Airway epithelial cell (primary cell): ENCODE measurements at places on chromosomes 5 and 9. TPM values are rescaled to one million over a fixed set of nuclear protein-coding genes. Genes with fewer than 3 reads are reported as not detected.

The CCL27 gene
- total RNA-seq, result 0.28 TPM in 1 of 2 replicates, not detected in the other

The F2R gene
- total RNA-seq, result 11.0 and 23.8 TPM in 2 replicates

The TLR4 gene
- total RNA-seq, result 0.05 TPM in 1 of 2 replicates, not detected in the other

The IRX2 gene
- 46.8 and 56.3 TPM in 2 replicates for total RNA-seq

The BTNL8 gene
- not detected in 2 replicates for total RNA-seq

The TRIM36 gene
- total RNA-seq, result 0.23 and 0.42 TPM in 2 replicates

The PCDHB3 gene
- total RNA-seq, result 0.05 TPM in 1 of 2 replicates, not detected in the other

The OGN gene
- total RNA-seq, result not detected in 2 replicates

The CENPK gene
- total RNA-seq, result 13.9 and 15.2 TPM in 2 replicates

The PCDHB11 gene
- total RNA-seq, result 0.09 TPM in 1 of 2 replicates, not detected in the other

The HAVCR2 gene
- not detected in 2 replicates for total RNA-seq

The SCGB3A1 gene
- 0.60 TPM in 1 of 2 replicates, not detected in the other for total RNA-seq

The ARSI gene
- 3.3 and 5.8 TPM in 2 replicates for total RNA-seq

The ANKRD34B gene
- total RNA-seq, result not detected in 2 replicates

The PWWP2A gene
- total RNA-seq, result 12.4 and 13.3 TPM in 2 replicates

The FAM221B gene
- total RNA-seq, result not detected in 2 replicates

The PPP1R26 gene
- total RNA-seq, result 12.9 and 16.9 TPM in 2 replicates

The ANKRD55 gene
- total RNA-seq, result not detected in 2 replicates

The CYSRT1 gene
- 17.3 and 19.3 TPM in 2 replicates for total RNA-seq

The OSMR gene
- total RNA-seq, result 14.5 and 27.4 TPM in 2 replicates

The FBXL7 gene
- total RNA-seq, result 1.2 and 2.5 TPM in 2 replicates

The PKD2L2 gene
- total RNA-seq, result not detected in 2 replicates

The PDCD1LG2 gene
- total RNA-seq, result 0.19 and 0.71 TPM in 2 replicates

The NHP2 gene
- 383 and 414 TPM in 2 replicates for total RNA-seq

The OCLN gene
- 13.2 and 19.0 TPM in 2 replicates for total RNA-seq

The AIF1L gene
- total RNA-seq, result 2.8 and 3.7 TPM in 2 replicates

The GABBR2 gene
- total RNA-seq, result 0.19 and 0.56 TPM in 2 replicates

The AQP7 gene
- not detected in 2 replicates for total RNA-seq

The GPR150 gene
- 0.65 TPM in 1 of 2 replicates, not detected in the other for total RNA-seq

The TLE1 gene
- 29.5 and 30.2 TPM in 2 replicates for total RNA-seq

The RANBP17 gene
- 3.4 and 3.5 TPM in 2 replicates for total RNA-seq

The SLC6A3 gene
- total RNA-seq, result not detected in 2 replicates

The IL7R gene
- total RNA-seq, result 1.4 and 1.6 TPM in 2 replicates

The WDR31 gene
- total RNA-seq, result 0.33 and 1.7 TPM in 2 replicates
